ENCODE measurements at places on chromosomes 2 and 18.

- DNase-seq: no peak
These were observed 7.4 kb upstream of the CYB5A start for GRCh38 chr18:74299162-74299561.

DNA sequence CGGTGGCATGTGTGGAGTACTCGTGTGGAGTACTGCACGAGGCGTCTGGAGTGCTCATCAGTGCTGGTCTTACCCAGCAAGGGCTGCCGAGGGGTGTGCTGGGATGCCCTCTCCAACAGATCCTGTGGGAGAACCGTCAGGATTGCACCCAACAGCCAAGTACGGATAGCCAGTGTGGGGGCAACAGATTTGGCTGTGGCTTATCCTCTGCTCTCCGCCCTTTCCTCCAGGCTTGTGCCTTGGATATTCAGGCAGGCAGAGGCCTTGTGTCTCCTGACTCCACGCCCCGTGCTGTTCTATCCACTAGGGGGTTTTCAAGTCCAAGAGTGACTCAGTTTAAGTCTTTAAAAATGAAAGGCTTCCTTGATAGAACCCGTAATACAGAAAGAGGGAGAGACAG lies 321.0 kb upstream of the HS6ST1 start:
- DNase-seq: no peak

DNA sequence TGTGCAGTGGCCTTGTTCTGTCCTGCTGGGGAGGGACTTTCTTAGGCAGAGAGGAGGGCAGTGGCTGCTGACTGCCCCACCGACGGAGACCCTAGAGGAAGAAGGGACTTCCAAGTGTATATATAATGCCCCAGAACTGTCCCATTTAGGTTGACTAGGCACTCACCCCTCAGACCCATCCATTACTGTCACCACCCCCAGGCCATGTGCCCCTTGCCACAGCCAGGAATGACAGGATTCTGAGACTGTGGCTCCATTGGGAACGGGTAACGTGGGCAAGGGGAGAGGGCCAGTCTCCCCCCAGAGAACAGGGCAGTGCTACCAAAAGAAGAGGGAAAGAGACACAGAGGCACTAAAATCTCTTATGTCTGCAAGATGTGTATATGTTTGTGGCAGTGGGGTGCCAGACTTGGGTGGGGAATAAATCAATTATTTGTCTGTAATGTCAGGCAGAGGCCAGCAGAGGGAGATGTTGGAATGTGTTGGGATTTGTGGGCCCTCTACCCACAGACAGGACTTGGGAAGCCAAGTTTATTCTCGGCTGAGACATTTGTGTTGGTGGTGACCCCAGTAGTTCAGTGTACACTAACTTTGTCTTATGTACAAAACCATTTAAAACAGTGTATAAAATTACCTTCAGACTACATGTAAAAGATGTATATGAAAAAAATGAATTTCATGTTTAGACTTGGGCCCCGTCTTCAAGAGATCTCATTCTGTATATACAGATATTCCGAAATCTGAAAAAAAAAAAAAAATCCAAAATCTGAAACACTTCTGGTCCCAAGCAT lies 24.0 kb upstream of the TMEM37 start:
- no peak for DNase-seq

- DNase-seq: no peak
These were observed 154.4 kb downstream of the TMEM18 start for GRCh38 chr2:522776-523175.

- DNase-seq: no peak
These were observed 19.3 kb upstream of the TMEM18 start for GRCh38 chr2:696463-696862.

All from occipital lobe (tissue), 3 donors.